Activated effector memory CD4-positive, alpha-beta T cell treated with Interleukin-2 at 50 U/mL for 16 hours (primary cell): ENCODE measurements at places on chromosomes 13 and 19.
A peak's percentile ranks its signal among the peaks of the same experiment; 100 is the strongest.

DNA sequence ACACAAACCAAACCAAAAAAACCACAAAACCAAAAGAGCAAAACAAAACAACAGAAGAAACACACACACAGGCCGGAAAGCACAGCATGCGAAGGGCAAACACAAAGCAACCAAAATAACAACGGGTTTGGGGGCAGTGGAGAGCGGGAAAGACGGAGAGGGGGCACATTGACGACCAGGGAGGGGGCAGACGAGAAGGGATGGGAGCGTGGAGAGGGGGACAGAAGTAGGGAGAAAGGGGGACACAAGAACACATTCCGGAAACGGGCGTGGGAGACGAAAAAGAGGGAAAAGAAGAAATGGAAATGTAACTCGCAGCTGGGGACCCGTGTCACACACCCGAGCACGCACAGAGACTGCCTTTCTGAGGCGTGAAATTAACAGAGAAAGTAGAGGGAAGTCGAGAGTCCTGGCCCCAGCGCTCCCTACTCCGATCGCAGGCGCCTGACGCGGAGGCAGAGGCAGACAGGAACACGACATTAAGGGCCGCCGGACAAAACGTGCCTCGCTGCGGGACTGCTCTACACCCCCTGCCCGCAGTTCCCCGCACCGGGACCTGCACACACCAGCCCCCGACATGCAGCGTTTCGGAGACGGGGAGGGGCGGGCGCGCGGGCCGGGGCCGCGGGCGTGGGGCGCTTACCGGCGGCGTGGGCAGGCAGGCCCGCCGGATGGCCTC lies 652 bp downstream of the POU4F1 start:
- DNase-seq, result no peak

- DNase-seq, result no peak
Observed at GRCh38 chr13:44837250-44837649, 152.0 kb downstream of the NUFIP1 start.

- DNase-seq, result no peak
Observed at GRCh38 chr19:40822161-40822560, 23.2 kb downstream of the EGLN2 start.

- peak; percentile 58 for DNase-seq
Observed at GRCh38 chr19:10112895-10113591, 1.6 kb downstream of the P2RY11 start.

DNA sequence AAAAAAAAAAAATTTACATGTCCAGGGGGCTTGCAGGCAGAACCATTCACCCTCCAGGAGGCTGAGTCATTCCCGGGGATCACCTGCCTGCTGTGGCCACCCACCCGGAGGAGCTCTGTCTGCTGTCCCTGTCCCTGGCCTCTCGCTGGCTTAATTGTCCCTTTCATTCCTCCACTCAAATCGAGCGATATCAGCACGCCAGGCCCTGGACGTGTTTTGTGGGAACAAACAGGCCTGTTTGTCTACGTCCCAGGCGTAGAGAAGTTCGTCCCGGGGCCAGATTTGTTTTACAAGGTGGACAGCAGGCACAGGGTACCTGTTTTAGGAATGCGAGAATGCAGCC lies 21.2 kb downstream of the SULT2B1 start:
- DNase-seq, result no peak

DNA sequence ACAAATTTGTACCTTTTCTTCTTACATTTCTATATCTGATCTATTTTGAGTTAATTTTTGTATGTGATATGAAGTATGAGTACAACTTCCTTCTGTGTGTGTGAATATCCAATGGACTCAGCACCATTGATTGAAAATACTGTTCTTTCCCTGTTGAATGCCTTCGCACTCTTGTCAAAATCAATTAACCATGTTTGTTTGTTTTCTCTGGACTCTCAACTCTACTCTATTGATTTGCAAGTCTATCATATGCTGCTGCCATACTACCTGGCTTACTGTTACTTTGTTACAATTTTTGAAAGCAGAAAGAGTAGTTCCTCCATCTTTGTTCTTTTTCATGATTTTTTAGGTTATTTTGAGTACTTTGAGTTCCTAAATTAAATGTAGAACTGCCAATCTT lies 1437.4 kb upstream of the SPRY2 start:
- no peak for DNase-seq

DNA sequence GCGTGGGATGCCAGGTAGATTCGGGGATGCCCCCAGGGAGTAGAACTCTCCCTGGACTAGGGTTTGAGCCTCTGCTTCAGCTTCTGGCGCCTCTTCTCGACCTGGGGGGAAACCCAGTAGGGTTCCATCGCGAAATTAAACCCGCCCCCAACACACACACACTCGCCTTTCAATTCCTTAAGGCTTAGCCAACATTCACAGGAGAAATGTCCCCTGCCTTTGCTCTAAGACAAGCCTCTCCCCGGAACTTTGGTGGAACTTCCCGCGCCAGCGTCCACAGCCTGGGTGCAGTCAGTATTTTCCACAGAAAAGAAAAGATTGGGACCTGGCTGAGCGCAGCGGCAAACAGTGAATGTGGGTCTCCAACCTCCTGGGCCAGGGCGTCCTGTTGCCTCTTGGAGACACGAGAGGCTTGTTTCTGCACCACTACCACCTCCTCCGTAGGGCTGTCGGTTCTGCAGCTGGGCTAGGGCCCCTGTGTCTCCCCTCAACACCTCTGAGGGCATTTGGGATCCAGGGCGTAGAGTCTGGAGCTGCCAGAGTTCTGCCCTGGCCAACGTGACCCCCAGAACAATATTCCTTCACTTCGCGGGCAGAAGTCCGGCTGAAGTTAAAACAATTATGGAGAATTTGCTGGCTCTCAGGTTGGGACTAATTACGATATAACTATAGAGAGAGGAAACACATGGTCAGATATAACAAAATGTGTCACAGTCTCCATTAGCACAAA lies 3.2 kb downstream of the PDX1 start:
- no peak for DNase-seq

GRCh38 chr13:33322965-33323668 lies 37.6 kb upstream of the STARD13 start:
- DNase-seq, result no peak

DNA sequence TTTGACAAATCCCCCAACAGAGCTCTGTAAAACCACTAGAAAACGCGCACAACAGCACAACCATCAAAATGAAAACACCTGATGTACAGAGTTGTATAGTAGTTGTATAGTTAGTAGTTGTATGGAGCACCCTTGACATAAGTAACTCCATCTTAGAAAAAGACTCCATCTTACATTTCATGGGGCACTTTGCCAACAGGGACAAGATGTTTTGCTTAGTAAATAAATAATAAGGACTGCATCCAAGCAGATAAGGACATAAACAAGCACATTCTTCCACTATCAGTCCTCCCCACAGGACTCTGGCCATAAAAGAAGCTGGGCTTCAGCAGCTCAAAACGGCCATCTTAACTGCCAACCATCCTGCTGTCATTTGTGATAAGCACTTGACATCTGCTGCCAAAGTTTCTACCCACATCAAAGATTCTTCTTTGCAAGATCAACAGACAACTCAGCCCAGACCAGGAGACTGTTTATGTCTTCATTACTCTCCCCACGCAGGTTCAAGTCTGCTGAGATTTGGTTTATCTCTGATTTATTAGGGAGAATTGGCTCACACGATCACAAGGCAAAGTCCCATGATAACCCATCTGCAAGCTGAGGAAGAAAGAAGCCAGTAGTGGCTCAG lies 20.7 kb upstream of the ZNF331 start:
- no peak for DNase-seq

GRCh38 chr13:105007166-105007808 lies 1528.2 kb downstream of the EFNB2 start:
- no peak for DNase-seq

- DNase-seq, result no peak
Observed at GRCh38 chr13:33828431-33829129, 10.6 kb downstream of the RFC3 start.

GRCh38 chr19:49497047-49497788 lies 984 bp downstream of the RPS11 start:
- DNase-seq, result peak; percentile 63

DNA sequence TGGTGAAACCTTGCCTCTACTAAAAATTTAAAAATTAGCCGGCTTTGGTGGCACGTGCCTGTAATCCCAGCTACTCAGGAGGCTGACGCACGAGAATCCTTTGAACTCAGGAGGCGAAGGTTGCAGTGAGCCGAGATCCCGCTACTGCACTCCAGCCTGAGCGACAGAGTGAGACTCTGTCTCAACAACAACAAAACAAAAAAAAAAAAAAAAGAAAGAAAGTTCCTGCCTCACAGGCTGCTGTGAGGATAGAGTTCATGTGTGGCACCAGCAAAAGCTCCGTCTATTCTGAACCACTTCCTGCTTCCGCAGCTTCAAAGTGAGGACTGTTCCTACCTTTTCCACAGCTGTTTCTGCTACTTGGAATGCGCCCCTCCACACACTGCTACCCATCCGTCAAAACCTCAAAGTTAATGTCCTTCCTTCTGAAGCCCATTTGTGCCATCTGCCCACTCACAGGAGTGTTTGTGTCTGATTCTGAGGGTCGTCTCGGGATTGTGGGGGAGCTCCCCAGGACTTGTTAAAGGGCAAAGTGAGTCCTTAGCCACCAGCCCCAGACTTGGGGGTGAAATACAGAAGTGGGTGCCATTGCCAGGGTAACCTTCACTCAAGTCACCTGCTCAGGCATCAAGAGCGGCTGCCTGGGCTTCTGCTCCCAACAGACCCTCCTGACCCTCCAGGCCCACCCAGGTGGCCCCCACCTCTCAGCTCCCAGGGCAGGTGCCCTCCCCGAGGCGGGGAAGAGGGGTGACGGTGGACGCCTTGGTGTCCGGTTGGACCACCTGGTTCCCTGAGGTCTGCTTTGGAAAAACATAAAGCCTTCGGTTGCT lies 2.9 kb downstream of the MFSD12 start:
- peak; percentile 40 for DNase-seq

GRCh38 chr13:64992314-64992713 lies 2237.8 kb downstream of the PCDH9 start:
- no peak for DNase-seq

DNA sequence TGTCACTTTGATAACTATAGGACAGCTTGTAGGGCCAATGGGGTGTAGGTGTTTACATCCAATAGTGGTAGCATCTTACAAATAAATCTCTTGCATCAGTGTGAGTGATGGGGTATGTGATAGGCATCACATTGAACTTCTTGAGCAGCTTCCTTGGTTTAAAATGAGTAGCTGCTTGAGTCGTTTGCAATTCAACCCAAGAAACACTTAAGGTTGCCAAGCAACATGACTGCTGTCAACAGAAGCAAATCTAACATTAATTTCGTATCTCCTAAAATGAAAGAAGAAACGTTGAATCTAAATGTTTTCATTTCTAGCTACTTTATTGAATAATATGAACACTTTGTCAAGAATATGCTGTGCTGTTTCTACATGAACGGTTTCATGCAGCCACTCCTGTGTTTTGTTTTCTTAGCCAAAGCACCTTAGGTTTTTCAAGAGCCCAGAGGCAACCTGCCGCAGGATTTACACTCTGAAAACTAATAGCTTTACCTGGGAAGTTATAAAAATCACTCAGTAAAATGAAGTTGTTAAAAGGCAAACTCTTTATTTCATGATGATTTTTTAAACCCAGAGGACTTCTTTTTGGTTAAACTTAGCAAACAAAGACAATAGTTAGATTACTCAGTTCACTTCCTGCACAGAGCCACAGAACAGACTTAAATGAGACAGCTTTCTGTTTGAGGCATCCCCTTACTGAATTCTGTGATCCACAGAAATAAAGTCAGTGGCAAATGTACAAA lies 305.2 kb downstream of the MTUS2 start:
- no peak for DNase-seq

- peak; percentile 57 for DNase-seq
Observed at GRCh38 chr13:30346153-30346788, 38.9 kb upstream of the KATNAL1 start.

GRCh38 chr19:6092329-6093286 lies 17.7 kb downstream of the RFX2 start:
- DNase-seq, result no peak

GRCh38 chr13:48483575-48483974 lies 49.3 kb downstream of the RCBTB2 start:
- DNase-seq, result no peak

DNA sequence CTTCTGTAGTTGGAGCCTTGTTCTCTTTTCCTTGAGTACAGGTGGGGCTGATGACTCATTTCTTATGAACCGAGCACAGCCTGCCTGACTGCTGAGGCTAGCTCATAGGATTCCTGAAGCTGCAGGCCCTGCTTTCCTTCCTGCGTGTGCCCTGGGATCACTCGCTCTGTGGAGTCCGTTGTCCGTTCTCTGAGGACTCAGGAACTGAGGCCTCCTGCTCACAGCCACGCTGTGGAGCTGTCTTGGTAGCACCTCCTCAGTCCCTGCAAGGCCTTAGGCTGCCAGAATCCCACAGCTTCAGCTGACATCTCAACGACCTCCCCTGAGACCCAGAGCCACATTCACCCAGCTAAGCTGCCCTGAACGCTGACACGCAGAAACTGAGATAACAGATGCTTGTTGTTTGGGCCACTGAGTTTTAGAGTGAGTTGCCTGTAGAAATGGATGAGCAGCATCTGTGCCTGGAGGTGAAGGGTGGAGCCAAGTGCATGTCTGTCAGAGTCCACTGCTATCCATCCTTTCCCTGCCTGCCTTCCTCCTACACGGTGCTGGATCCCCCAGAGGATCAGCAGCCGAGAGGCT lies 72.9 kb downstream of the ARHGEF7 start:
- DNase-seq, result no peak

DNA sequence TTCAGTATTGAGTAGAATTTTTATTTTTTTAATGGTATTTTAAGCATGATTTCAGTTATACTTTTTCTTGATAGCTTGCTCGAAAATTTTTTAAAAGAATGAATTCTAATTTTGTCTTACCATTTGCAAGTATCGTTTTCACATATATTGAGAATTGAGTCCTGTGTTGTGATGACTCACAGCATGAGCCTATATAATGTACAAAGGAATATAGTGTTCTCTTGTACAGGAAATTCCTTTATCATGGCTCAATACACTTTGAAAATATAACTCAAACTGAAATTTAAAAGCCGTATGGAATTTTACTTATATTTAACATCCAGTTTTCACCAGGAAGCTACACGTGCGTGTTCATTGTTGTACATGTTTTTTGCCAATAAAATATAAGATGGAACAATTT lies 161.1 kb upstream of the TMTC4 start:
- no peak for DNase-seq

GRCh38 chr13:90389537-90389936 lies 958.0 kb upstream of the MIR17HG start:
- DNase-seq, result no peak

- DNase-seq, result no peak
Observed at GRCh38 chr13:30216111-30216510, 91.2 kb downstream of the KATNAL1 start.

- DNase-seq, result no peak
Observed at GRCh38 chr13:20974981-20975585, 72.5 kb upstream of the XPO4 start.

- DNase-seq, result no peak
Observed at GRCh38 chr13:113080361-113080831, 25.2 kb upstream of the F7 start.

GRCh38 chr19:28297036-28297435 lies 915.9 kb downstream of the UQCRFS1 start:
- no peak for DNase-seq

DNA sequence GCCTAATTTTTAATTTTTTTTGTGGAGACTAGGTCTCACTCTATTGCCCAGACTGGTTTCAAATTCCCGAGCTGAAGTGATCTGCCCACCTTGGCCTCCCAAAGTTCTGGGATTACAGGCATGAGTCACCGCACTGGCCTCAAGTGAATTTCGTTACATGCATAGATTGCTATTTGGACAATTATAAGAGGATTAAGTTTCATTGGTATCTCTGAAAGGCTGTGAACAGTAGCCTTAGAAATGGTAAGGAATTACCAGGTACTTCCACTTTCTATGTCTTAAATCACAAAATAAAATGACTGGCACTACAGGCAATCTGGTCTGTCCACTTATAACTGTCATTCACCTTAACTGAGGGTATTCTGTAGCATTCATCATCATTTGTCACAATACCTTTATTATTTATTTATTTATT lies 2.9 kb upstream of the CCDC9 start:
- no peak for DNase-seq
